Hair follicle dermal papilla cell (primary cell): ENCODE measurements at places on chromosomes 2 and 18. TPM values are rescaled to one million over a fixed set of nuclear protein-coding genes. Genes with fewer than 3 reads are reported as not detected.

Gene GULP1
- 20.6 and 26.8 TPM in 2 replicates for total RNA-seq

Gene AOX1
- total RNA-seq, result 49.7 and 81.1 TPM in 2 replicates

Gene NYAP2
- not detected in 2 replicates for total RNA-seq

Gene CHRND
- total RNA-seq, result not detected in 2 replicates

Gene RUFY4
- total RNA-seq, result not detected in 2 replicates

Gene ARHGAP15
- total RNA-seq, result 0.12 and 0.49 TPM in 2 replicates

Gene AQP12B
- not detected in 2 replicates for total RNA-seq
